ENCODE measurements at places on chromosomes 12 and 14. TPM values are rescaled to one million over a fixed set of nuclear protein-coding genes. Genes with fewer than 3 reads are reported as not detected.

The FBXO33 gene
- 12.3 TPM for total RNA-seq

The FAM222A gene
- total RNA-seq = 1.4 TPM

The NELL2 gene
- 12.7 TPM for total RNA-seq

The NKX2-1 gene
- not detected for total RNA-seq

The GYS2 gene
- total RNA-seq = not detected

The XPOT gene
- total RNA-seq = 48.0 TPM

The CATSPERB gene
- total RNA-seq = 0.89 TPM

The HOXC6 gene
- total RNA-seq = 6.0 TPM

The EIF2S3B gene
- 0.99 TPM for total RNA-seq

The PTGR2 gene
- total RNA-seq = 3.7 TPM

The HOTAIR gene
- total RNA-seq = 0.79 TPM

The TESPA1 gene
- 0.30 TPM for total RNA-seq

The DAO gene
- not detected for total RNA-seq

The NEDD8 gene
- total RNA-seq = 73.5 TPM

The TSPAN31 gene
- 44.0 TPM for total RNA-seq

The WSCD2 gene
- 2.0 TPM for total RNA-seq

The SMAGP gene
- total RNA-seq = 11.9 TPM

The KRT75 gene
- 84.8 TPM for total RNA-seq

The RPS29 gene
- total RNA-seq = 1,388 TPM

The SOCS4 gene
- 12.5 TPM for total RNA-seq

The HHIPL1 gene
- total RNA-seq = 0.99 TPM

The CACNA1C gene
- 4.3 TPM for total RNA-seq

The GSG1 gene
- total RNA-seq = 0.89 TPM

The ARHGDIB gene
- 36.7 TPM for total RNA-seq

The PRIM1 gene
- 12.2 TPM for total RNA-seq

The SCFD1 gene
- total RNA-seq = 141 TPM

The GLTP gene
- total RNA-seq = 82.9 TPM

The DTX1 gene
- total RNA-seq = 9.0 TPM

The TCHP gene
- total RNA-seq = 11.2 TPM

The FICD gene
- total RNA-seq = 2.2 TPM

The UNG gene
- 17.8 TPM for total RNA-seq

The AKAP5 gene
- total RNA-seq = 1.3 TPM

The ZDHHC17 gene
- 96.4 TPM for total RNA-seq

The KRT77 gene
- total RNA-seq = 110 TPM

The RHOJ gene
- total RNA-seq = 21.6 TPM

The KRT71 gene
- total RNA-seq = 454 TPM

The ERBB3 gene
- 69.5 TPM for total RNA-seq

The TAS2R10 gene
- total RNA-seq = 1.7 TPM

The RNASE1 gene
- 148 TPM for total RNA-seq

The CNPY2 gene
- 30.4 TPM for total RNA-seq

The MYO1H gene
- total RNA-seq = 2.4 TPM

The MYF5 gene
- 3.5 TPM for total RNA-seq

The HPD gene
- total RNA-seq = not detected

The CIT gene
- total RNA-seq = 10.7 TPM

The TSPAN19 gene
- total RNA-seq = not detected

The MGP gene
- 127 TPM for total RNA-seq

The CEBPE gene
- 1.5 TPM for total RNA-seq

The PRDM4 gene
- 15.7 TPM for total RNA-seq

The GRIP1 gene
- total RNA-seq = 6.4 TPM

The MRPL52 gene
- 26.3 TPM for total RNA-seq

The FLRT2 gene
- total RNA-seq = 32.6 TPM

The RIMBP2 gene
- total RNA-seq = 5.8 TPM

The ANKRD52 gene
- total RNA-seq = 11.0 TPM

The MARS1 gene
- total RNA-seq = 51.8 TPM

The SLC38A4 gene
- total RNA-seq = 2.7 TPM

The TPH2 gene
- not detected for total RNA-seq

All from skin of body (tissue), 3 donors.